ENCODE measurements at places on chromosomes 1 and 21.

DNA sequence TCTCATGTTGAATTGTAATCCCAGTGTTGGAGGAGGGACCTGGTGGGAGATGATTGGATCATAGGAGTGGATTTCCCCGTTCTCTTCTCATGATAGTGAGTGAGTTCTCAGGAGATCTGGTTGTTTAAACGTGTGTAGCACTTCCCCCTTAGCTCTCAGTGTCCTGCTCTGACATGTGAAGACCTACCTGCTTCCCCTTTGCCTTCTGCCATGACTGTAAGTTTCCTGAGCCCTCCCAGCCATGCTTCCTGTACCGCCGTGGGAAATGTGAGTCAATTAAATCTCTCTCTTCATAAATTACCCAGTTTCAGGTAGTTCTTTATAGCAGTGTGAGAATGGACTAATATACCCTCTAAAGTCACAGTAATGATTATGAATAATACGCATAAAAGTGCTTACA is 248.4 kb upstream of the LRRC7 start:
- DNase-seq: no peak

DNA sequence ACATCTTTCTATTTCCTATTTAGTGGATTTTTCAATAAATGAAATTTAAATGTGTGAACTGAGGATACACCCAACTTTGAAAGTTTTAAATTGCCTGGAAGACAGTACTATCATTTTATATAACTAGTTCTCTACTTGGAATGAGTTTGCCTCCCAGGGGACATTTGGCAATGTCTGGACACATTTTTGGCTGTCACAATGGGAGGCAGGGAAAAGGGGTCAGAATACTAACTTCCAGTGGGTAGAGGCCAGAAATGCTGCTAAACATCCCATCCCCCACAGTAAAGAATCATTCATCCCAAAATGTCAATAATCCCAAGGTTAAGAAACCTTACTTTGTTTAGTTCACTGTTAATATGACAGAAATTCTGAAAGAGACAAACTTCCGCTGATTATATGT is 13.2 kb upstream of the NRAS start:
- no peak for DNase-seq

DNA sequence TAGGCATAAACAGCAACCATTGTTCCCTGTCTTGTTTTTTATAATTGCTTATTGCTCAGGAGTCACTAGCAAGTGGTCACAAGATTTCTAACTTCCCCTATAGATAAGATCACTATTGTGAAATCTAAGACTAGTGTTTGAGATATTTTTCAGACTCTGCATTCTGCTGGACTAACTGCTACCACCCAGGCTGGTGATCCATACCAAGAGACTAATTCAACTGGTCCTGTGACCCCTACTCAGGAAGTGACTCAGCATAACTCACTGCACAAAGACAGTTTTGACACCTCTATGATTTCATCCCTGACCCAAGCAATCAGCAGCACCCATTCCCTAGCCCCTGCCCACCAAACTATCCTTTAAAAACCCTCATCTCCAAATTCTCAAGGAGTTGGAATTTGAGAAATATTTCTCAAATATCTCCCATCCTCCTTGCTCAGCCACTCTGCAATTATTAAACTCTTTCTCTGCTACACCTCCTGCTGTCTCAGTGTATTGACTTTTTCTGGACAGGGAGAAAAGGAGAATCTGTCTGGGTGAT is 52.7 kb downstream of the TRIM33 start:
- DNase-seq: no peak

DNA sequence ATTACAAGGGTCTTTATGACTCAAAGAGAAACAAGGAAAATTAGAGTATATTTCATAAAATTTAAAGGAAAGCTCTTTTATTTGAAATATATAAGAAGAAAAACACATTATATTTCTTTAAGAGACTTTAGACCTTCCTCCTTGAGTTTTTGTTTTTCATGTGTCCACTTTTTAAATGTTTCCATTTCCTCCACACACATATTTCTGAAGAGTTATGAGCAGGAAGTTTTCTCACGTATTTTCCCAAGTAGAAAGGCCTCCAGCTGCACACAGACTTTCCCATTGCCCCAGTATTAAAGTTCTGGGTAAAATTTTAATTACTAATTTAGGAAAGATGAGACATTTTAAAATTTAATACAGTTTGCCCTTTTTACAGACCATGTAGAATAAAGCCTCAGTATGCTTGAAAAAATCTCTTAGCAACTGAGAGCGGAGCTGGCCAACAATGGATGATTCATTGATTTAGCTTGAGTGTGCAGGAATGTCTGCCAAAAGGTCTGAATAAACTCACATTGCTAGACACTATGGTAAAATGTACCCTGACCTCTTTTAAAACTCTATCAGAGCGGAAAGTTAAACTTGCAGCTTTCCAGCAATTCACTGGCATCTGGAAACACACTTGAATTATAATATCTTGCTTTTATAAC is 57.9 kb downstream of the DDAH1 start:
- no peak for DNase-seq

- no peak for DNase-seq
Measured at GRCh38 chr1:226784081-226785049, 45.3 kb upstream of the ITPKB start.
